ENCODE measurements at places on chromosomes 6 and 20.

DNA sequence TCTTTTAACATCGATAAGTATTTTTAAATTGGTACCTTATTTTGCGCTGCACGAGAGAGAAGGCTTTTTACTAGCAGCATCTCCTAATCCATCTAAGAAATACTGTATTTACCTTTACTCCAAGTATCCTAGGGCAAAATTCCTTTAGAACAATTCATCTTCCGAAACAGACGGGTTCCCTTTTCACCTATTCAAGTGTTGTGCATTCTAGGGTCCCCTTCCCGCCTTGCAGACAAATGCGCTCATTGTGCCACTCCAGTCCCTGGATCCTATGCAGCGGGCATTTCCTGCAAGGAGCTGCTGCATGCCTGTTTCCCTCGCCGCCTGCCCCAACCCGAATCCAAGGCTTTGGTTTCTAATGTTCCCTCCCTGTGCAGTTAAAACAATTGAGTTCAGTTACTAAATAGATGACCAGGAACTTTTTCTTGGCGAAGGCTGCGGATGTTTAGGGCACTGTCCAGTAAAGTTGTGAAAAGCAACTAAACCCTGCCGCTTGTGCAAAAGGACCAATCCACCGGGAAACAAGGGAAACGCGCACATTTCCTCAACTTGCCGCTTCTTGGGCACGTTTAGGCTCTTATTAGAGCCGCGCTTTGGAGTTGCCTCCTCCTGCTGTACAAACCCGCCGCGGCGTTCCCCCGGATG, 556 bp upstream of the SCAF8 start:
- no peak for DNase-seq

DNA sequence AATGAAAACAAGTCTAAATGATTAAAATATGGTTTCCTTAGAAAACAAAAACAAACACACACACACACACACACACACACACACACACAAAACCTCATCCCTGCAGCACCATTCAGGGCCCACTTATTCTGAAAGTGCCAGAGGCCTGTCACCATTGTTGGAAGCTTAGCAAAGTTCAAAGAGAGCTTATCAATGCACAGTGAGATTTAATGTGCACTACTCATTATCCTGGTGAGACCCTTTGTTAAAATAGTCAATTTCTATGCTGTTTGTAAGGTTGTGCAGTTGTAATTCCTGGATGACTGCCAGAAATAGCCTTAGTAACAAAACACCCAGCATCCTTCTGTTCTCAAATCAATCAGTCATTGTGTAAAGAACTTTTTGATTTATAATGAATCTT, 482.9 kb downstream of the GRIK2 start:
- no peak for DNase-seq

DNA sequence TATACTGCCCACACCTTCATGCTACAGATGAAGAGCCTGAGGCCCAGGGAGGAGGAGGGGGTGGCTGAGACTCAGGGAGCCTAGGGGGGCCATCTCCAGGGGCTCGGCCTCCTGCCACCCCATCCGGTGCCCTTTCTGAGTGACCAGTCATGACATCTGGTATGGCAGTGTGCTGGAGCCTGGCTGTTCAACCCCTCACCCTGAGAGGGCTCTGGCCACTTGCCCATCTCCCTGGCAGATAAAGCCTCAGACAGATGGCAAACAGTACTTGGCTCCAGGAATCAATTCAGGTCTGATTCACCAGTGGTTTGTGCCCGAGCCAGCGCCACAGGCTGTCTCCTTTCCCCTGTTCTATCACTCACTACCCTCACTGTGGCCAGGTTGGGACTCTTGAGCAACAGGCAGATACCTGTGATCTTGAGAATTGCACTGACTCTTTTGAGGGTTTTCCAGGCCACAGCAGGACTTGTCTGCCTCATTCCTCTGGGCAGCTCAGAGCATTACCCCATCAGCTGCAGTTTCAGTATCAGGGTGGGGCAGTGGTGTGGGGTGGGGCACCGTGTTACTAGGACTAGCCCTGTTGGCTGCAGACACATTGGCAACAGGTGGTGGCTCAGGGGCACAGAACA, 22.8 kb downstream of the SRSF3 start:
- DNase-seq, result no peak

- DNase-seq, result no peak
Measured at GRCh38 chr6:97469451-97469850, 186.4 kb upstream of the MMS22L start.

GRCh38 chr6:53701333-53702218, 36.0 kb upstream of the KLHL31 start:
- DNase-seq, result no peak

GRCh38 chr6:106997392-106998158, 23.0 kb upstream of the CD24 start:
- DNase-seq, result no peak

GRCh38 chr20:31861385-31862156, 8.8 kb downstream of the DUSP15 start:
- peak; percentile 31 for DNase-seq

- DNase-seq, result no peak
Measured at GRCh38 chr6:169212436-169212835, 41.2 kb downstream of the THBS2 start.

GRCh38 chr6:112683926-112684325, 336.8 kb downstream of the RFPL4B start:
- no peak for DNase-seq

DNA sequence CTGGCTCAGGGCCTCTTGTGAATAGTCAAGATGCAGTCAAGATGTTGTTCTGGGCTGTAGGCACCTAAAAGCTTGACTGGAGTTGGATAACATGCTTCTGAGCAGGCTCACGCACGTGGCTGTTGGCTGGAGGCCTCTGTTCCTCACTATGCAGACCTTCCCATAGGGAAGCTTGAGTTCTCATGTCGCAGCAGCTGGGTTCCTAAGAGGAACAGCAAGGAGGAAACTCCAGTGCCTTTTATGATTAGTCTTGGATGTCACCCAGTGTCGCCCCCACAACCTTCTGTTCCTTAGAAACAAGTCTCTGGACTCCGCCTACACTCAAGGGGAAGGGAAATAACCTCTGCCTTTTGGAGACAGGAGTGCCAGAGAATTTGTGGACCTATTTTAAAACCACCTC, 210.7 kb downstream of the BCAS1 start:
- DNase-seq, result no peak

DNA sequence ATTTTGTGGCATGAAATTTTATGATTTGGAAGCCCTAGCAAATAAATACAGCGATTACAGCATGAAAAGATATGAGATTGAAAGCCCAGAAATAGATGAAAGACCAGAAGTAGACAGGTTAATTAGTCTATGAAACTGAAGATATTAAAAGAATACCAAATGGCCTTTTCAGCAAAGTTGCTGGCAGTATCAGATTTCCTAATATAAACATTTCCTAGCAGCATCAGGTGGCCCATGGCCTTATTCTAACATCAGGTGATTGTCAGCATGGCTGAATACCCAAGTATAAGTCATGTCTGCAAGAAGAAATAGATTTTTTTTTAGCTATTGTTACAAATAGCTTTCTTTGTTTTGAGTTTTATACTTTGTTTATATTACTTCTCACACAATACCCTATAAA, 93.2 kb downstream of the CLVS2 start:
- no peak for DNase-seq

- DNase-seq, result no peak
Measured at GRCh38 chr20:14622796-14623195, 285.4 kb upstream of the FLRT3 start.

- DNase-seq, result no peak
Measured at GRCh38 chr6:136552054-136552453, 1.8 kb upstream of the MAP7 start.

- DNase-seq, result no peak
Measured at GRCh38 chr6:32327103-32327502, 44.6 kb downstream of the TSBP1 start.

DNA sequence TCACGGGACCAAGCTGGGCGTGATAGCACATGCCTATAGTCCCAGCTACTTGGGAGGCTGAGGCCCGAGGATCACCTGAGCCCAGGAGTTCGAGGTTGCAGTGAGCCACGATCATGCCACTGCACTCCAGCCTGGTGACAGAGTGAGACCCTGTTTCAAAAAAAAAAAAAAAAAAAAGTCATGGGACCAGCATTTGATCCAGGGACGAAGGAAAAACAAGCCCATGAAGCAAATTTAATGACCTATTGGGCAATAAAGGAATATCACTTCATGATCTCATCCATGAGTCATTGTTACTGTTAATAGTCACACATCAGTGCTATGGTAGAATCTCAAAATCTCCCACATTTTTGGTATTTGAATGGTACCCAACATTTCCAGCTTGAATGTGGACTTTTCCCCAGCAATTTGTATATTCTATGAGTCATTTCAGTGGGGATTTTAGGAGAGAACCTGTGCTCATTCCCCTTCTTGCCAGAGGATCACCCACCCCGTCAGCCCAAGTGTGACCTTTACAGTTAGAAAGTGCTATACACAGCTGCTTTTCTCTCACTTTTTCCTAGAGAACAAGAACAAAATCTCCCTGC, 8.5 kb upstream of the SOD2 start:
- DNase-seq, result no peak

DNA sequence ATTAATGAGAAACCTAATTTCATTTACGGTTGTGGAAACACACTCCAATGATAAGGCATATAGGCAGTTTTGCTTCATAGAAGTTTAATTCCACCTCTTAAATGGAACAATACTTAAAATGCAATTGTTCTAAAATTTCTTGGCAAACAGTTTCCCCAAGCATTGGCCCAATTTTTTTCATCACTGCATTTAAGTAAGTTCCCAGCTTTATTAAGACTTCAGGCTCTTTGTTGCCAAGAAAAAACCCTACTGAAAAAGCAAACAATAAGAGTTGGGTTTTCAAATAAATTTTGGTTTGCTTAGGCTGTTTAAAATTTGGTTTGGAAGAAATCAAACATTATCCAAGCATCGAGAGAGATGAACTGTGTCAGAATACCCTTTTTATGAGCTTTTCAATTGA, 690.9 kb upstream of the NRSN1 start:
- no peak for DNase-seq

Measured in stimulated activated CD8-positive, alpha-beta memory T cell treated with anti-CD3 and anti-CD28 coated beads, Interleukin-2, amount 100 ng/mL, for 1 hour (primary cell).